ENCODE measurements at places on chromosomes 3 and 15. TPM values are rescaled to one million over a fixed set of nuclear protein-coding genes. Genes with fewer than 3 reads are reported as not detected.

RABL3 gene
- 27.9 TPM for total RNA-seq

COL6A5 gene
- total RNA-seq = under 0.01 TPM

TMEM202 gene
- not detected for total RNA-seq

CCDC66 gene
- total RNA-seq = 23.5 TPM

TMEM207 gene
- not detected for total RNA-seq

NAA50 gene
- total RNA-seq = 124 TPM

TRIM42 gene
- not detected for total RNA-seq

CA12 gene
- total RNA-seq = 98.9 TPM
